ENCODE measurements at places on chromosomes 11 and 22.

DNA sequence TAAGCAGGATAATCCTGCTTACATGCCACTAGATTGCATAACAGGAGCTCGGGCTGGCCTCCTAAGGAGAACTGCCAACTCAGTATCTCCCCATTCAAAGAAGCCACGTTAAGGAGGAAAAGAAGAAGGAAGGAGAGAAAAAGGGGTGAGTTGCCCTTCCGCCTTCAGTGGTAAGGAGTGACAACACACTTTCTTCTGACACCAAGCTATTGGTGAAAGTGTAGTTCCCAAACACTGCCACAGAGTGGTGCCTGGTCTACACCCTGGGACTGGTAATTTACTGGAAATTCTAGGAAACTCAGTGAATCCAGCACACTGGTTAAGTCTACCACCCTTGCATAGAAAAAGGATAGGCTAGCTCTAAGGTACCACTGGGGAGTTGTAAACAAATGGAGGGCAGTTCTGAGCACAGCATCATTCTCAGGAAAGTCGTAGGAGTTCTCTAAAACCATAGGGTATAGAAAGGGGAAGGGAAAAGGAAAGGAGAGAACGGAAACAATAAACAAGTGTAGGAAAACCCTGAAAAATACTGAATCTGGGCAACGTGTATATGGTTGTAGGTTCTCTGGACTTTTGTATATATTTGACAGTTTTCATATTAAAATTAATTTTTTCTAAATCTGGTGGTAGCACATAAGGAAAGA lies 58.2 kb downstream of the RRAS2 start:
- peak; percentile 75 for DNase-seq

DNA sequence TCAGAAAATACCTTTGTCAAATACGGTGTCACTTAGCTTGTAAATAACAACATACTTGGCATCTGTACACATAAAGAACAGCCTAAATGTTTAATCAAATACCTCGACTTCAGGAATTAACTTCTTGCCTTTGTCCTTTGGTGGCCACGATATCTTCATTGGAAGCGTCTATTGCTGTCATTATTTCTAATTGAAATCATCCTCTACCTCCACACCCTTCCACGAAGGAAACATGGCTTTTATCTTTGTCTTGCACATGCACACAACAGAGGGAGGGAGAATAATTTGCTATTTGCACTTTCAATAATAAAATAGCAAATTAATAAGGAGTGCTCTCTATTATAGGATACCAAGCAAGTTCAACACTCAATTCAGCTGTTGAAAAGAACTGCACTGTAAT lies 25.8 kb upstream of the SOX6 start:
- no peak for DNase-seq

- peak; percentile 58 for DNase-seq
Measured at GRCh38 chr11:130442737-130443136, 5.7 kb upstream of the ADAMTS15 start.

DNA sequence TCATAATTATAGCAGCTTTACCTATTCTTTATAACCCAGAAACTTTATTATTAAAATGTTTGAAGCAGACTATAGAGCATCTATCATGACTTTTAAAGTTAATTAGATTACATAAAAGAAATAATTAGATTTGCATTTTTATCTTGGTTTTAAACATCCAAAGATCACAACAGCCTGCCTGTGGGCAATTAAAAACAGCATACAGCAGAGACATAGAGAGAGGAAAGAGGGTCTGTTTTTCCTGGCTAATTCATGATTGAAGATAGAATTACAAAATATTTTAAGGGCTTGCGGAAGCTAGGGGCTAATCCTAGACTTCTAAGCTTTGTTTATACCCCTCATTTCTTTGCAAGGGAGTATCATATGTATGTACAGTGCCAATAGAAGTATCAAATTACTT lies 178.1 kb downstream of the SOX6 start:
- DNase-seq: no peak

DNA sequence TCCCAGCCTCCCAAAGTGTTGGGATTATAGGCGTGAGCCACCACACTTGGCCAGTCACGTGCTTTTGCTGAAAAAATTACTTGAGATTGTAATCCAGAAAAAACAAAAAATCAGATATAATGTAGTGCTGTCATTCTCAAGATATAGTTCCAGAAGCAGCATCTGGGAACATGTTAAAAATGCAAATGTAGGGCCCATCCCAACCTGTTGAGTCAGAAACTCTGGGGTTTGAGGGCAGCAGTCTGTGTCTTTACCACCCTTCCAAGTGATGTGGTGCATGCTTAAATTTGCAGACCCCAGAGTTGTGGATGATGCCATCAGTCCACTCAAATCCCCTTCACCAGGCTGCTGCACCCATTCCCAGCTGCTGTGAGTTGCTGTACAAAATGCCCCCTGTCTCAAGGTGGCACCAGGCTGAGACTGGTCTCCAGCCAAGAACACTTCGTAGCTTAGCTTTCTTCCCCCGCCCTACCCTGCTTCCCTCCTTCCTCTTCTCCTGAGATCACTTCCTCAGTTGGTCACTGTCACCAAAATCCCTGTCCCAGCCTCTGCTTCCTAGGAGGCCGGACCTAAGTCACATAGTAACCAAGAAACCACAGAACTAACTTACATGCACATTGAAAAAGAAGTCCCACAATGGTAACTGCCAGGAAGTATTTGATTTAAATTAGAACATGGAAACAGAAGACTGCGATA lies 18.2 kb upstream of the ARRB1 start:
- DNase-seq: no peak

GRCh38 chr11:63670433-63671321 lies 499 bp downstream of the ATL3 start:
- DNase-seq: peak; percentile 62

DNA sequence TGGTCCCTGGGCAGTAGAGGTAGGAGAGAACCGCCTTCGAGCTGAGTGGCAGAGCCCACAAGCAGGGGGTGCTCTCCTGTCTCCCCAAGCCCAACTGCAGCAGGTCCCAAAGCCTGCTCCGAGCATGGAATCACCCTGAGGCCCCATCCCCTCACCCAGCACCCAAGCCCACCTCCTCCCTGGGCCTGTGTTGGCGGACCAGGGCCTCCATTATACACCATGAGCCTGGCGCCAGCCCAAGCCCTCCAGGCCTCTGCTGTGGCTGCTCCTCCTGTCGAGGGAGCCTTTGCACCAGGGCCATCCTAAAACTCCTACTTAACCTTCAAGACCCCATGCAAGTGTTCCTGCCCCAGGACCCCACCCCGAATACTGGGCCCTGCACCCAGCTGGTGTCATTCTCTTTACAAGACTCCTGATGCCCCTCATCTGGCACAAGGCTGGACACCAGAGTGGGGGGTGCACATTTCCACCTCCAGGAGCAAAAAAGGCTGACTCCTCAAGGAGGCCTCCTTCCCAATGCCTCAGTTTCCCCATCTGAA lies 16.6 kb downstream of the GP1BB start:
- no peak for DNase-seq

DNA sequence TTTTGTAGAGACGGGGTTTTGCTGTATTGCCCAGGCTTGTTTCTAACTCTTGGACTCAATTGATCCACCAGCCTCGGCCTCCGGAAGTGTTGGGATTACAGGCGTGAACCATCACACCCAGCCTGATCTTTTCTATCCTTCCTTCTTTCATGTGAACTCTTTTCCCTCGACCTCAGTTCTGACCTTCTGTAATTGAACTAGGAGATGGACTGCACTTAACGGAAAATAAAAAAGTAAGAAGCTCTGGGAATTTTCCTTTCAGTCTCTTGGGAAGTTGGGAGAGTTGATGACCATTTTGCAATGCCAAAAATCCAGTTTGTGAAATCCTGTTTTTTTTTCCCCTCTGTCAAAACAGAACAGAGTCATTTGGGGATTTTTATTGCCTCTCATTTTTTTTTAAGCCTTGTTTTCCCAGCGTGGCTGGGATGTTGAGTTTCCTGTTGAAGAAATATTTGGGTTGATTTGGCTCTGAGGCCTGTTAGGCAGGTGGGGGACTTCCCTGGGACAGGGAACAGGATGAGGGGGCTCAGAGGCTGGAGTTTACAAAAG lies 26.9 kb upstream of the CYB5R3 start:
- DNase-seq: peak; percentile 47

- DNase-seq: no peak
Measured at GRCh38 chr11:32511926-32512325, 71.7 kb upstream of the EIF3M start.

DNA sequence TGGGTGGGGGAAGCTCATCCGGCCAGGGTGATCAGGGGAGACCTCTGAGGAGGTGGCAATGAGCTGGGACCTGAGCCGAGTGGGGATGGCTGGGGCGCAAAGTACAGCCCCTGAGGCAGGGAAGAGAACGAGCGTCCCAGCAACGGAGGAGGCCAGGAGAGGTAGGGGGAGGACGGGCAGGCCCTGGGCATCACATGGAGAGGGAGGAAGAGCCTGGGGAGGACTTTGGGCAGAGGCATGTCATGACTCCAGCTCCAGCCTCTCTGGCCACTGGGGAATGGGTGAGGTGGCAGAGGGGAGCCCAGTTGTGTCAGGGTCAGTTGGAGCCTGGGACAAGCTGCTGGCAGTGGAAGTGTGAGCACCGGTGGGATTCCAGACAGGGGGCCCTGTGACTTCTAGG lies 11.5 kb downstream of the PMM1 start:
- DNase-seq: no peak

DNA sequence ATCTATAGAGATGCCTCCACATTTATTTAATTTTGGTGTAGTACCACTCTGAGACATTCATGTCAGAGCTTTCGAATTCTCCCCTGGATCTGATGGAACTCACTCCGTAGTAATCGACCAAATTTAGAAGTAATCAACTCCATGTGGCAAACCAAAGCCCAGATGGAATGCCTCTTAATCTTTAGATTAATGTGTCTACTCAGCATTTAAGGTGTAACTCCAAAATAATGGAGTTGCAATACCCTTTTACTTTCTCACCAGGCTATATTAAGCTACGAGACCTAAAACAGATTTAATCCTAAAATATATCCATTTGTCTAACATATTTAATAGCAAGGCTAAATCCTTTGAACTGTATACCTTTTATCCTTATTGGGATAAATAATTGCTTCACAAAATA lies 473.3 kb downstream of the CNTN5 start:
- DNase-seq: no peak

- DNase-seq: no peak
Measured at GRCh38 chr11:127815331-127815730, 772.0 kb downstream of the ETS1 start.

DNA sequence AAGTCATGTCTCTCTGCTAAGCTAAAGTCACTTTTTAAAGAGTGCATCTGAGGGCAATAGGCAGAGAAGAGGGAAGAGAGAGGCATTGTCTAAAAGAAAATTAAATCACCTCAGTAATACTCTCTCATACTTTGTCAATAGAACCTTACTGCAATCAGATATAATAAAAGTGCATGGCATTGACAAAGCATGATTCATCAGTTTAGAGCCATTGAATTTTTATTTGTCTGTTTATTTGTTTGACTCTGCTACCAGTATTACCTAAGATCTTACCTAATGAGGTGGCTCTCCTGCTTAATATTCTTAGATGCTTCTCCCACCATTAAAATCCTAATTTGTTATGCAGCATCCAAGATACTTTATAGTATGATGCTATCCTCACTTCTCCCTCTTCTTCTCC lies 209.0 kb downstream of the PGR start:
- no peak for DNase-seq
